ENCODE measurements at places on chromosomes 12 and 14.

DNA sequence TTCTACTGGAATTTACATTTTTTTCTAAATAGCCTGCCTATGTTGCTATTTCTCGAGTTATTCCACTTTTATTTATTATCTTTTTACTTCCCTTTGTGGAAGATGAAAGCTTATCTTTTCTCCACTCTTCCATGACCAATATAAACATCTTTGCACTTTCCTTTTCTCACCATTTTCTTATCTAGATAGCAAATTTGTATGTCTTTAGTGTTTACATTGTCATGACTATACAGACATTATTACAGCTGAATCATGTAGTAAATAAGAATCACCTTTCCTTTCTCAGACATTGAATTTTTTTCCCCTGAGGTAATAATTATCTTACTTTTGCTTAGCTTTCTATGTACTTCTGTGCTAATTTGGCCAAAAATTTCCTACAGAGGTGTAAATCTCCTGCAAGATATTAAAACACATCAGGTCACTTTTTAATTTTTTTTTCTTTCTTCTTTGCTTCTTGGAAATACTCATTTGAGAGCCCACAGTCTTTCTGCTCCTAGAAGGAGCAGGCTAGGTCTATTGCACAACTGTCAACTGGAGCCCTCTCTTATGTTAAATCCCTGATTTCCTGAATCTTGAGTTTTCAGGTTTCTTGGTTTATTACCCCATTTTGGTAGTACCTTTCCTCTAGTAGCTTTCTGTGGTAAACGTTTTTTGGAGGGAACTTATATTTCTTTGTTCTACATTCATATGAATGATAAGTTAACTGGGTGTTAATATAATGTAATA is 109.0 kb upstream of the ATP2B1 start:
- DNase-seq: no peak

DNA sequence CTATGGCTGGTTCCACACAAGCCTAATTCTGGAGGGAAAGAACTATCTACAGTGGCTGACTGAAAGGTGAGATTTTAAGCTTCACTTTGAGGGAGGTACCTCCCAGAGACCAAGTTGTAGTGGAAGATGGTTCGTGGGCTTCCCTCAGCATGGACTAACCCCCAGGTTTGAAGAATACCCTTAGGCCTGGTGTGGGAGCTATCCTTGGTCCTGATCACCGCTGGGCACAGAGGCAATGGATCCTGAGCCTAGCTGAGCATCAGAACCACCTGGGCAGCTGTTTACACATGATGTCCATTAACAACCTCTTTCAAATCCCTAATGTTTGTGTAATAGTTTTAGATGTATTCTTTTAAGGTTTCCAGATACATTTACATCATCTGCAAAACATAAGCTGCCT is 10.3 kb downstream of the DAO start:
- no peak for DNase-seq

GRCh38 chr12:108709697-108710096 is 21.6 kb downstream of the CORO1C start:
- DNase-seq: no peak

GRCh38 chr14:34050606-34051005 is 99.7 kb upstream of the EGLN3 start:
- no peak for DNase-seq

DNA sequence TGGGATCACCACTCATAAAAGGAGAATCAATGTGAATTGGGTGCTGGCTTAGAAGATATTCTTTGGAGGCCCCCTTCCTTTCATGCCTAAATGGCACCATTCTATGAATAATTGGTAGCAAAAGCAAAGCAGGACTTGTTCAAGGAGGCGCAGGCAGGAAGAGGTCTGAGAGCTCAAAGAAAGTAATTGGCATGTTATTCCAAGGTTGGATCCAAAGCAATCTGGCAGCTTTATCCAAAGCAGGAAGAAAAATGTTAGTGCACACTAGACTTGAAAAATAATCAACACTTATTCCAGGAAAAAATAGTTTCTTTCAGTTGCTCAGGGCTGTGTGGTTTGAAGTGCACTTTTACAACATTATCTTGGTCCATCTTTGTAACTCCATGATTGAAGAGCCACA is 326.4 kb downstream of the NUAK1 start:
- DNase-seq: no peak

- DNase-seq: no peak
Measured at GRCh38 chr14:36021591-36022320, 154.8 kb downstream of the PTCSC3 start.

DNA sequence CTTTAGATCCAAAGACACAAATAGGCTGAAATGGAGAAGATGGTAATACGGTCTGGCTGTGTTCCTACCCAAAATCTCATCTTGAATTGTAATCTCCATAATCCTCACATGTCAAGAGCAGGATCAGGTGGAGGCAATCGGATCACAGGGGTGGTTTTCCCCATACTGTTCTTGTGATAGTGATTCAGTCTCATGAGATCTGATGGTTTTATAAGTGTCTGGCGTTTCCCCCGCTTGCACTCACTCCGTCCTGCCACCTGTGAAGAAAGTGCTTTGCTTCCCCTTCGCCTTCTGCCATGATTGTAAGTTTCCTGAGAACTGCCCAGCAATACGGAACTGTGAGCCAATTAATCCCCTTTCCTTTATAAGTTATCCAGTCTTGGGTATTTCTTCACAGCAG is 1795.5 kb upstream of the FLRT2 start:
- DNase-seq: no peak

GRCh38 chr12:132774646-132775275 is 13.1 kb upstream of the ANKLE2 start:
- no peak for DNase-seq

- no peak for DNase-seq
Measured at GRCh38 chr14:54329082-54329695, 67.6 kb upstream of the CDKN3 start.
